ENCODE measurements at places on chromosomes 6 and 20.
A peak's percentile ranks its signal among the peaks of the same experiment; 100 is the strongest.

DNA sequence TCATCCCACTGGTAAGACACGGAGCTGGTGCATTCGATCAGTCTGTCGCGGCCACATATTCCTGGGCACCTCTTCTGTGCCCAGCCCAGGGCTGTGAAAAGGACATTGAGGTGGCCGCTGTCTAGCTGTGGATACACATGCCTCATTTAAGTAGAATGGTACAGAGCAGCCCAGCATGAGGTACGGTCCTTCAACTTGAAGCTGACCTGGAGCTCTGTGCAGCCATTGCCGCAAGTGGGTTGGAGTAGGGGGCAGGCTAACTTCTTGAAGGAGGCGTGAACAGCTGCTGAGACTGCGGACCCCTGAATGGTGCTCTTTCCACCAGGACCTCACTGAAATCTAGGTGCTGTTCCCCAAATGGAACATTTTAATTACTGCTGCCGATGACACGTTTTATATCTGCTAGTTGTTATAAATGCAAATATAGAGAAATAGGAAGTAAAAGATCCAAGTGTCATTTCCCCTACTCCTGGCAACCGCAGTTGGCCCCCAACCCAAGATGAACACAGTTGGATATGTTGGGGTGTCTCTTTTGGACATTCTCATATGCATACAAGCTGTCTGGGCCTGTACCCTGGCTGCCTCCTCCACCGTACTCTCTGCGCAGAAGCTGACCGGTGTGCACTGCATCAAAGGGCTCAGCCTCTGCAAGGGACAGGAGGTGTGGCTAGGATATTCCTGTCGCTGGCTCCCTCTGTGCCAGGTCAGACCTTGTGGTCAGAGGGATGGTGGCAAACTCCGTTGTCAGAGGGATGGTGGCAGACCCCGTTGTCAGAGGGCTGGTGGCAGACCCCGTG lies 86.1 kb downstream of the CDC5L start:
- no peak for DNase-seq

DNA sequence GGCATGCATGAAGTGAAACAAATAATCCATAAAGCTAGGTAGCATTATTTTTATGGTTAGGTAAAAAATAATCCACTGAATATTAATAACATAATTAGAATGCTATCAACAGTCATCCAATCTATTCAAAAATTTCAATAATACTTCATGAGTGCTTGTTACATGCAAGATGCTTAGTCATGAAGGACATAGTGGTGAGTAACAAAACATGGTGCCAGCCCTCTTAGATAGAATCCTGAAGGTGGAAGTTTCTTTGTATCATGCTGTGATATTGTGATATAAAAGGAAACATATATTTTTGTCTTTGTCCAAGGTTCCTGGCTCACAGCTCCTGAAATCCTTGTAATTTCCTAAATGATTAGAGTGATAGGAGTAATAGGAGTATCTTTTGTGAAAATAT lies 14.9 kb downstream of the RCAN2 start:
- DNase-seq = no peak

- DNase-seq = no peak
These were observed 46.3 kb downstream of the GABRR2 start for GRCh38 chr6:89268776-89269175.

DNA sequence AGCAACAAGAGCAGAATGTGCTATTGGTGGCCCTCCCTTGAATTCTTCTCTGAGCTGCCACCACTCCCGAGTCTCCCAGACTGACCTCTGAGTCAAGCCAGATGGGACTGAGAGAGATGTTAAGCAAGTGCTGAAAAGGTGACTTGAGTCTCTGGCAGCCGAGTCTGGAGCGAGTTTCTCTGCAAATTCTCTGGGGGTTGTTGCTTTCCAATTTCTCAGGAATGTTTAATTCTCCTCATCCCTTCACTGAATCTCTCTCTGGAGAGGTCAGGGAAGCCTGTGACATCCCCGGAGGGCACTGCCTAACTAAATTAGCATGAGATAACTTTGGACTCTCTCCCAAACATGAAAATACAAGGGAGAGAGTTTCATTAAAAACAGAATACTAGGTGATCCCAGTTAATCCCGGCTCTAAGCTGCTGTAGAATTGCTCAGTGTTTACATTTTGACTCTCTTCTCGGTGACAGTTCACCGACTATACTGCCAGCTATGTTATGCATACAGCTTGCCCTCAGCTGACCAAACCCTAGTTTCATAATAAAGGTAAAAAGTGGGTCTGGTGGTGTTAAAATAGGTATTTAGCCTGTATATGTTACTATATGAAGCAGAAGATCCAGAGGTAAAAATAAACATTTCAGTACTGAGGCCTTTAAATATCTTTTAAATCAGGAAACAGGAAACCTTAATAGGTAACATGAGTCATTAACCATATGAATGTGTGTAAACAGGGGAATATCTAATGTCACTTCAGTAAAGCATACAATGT lies 157.9 kb downstream of the FOXC1 start:
- DNase-seq = no peak

GRCh38 chr6:74607934-74608333 lies 597.9 kb downstream of the COL12A1 start:
- DNase-seq = no peak

DNA sequence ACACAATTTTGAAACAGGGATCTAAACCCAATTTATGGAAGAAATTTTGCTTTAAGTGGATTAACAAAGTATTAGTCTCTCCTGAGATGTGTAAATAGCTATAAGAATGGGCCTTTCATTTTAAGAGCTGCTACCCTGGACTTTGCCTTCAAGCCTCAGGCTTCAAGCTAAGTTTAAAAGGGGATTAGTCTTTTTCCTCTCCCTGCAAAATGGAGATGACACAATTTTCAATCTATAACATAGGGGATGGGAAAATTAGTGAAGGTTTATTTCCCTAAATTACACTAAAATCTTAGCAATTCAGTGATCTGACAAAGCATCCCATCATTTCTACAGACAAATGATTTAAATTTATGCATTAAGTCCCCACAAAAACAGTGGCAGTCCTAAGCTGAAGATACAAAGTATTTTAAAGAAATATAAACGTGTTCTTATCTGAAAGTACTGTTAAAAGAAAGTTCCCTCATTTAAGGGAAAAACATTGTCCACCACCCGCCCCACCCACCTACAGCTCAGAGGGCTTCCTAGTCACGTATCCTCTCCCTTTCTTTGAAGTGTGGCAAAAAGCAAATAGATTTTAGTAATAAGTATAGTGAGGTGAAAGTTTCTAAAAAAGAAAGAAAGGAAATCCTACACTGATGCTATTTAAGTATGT lies 14.5 kb downstream of the ARHGAP18 start:
- DNase-seq = no peak

DNA sequence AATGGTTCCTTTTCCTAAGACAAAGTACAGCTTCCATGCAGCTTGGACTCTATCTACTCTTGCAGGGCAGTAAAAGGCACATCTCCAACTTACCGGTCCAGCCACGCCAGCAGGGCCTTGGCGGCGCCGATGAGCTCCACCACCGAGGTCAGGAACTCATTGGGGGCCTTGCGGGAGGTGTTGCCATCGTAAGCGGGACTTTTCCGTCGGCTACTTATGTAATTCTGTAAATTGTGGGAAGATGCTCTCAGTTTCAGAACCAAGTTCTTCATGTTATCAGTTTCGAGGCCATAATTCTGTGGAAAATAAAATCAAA lies 68.5 kb downstream of the CNKSR3 start:
- no peak for DNase-seq

GRCh38 chr6:41452763-41453162 lies 93.4 kb upstream of the FOXP4 start:
- no peak for DNase-seq

DNA sequence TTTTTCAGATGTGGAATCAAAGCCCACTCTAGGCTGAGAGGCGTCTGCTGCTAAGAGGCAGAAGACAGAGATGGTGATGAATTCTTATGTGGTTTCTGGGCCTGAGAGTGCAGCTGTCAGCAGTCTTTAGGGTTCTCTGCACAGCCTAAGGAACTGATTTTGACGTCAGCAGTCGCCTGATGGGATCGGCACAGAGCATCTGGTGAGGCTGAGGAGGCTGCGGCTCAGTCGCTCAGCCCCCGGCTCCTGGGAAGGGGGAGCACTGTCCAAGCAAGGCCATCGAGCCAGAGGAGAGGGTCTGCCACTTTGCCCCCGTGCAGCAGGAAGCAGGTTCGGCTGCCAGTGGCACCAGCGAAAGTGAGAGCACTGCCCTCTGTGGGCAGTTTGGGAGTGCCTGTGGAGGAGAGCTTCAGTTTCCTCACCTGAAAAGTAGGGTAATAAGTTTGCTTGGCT lies 92.5 kb downstream of the TCP11 start:
- peak; percentile 50 for DNase-seq

DNA sequence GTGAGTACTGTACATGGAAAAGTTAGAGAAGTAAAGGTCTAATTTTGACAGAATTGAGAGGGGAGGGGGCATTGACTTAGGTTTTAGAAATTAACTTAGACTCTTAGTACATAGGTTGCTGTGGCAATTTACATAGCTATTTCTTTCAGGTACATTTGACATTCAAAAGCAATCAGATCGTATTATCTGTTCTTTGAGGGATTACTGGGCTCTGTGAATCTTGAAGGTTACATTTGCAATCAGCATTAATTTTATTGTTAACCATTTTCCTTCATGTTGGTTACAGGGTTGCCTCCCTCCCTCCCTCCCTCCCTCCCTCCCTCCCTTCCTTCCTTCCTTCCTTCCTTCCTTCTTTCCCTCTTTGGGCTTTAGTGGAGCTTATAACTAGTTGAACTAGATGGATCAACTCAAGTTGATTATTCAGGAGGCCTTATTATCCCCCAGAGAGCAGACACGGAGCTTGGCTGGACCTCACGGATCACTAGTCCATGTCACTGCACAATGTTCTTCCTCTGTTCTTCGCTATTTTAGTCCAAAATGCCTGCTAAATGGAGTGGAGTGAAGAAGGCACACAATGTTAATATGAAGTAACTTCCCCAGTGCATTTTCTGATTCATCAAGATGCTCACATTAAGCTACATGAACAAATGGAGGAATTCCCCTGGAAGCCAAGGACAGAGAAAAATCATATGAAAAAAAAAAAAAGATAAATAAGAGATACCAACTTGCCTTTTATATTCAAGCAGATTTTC lies 87.8 kb downstream of the PLCB4 start:
- DNase-seq = no peak

DNA sequence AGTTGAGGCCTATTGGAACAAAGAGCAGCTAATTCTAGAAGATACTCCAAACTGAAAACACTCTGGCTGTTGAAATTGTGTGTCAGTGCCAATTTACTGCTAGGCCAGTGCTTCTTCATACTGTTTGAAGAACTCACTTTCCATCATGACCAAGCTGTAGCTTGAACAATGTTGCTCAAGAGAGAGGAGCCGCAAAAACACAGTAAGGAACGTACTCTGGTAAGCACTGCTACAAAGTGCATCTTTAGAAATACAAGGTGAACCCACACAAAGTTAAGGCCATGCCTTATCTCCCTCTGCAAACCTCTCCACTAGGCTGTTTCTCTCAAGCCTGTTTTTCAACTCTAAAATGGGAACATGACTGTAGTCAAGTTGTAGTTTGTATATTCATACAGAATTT lies 74.5 kb upstream of the TULP1 start:
- no peak for DNase-seq

- no peak for DNase-seq
These were observed 8.2 kb downstream of the ASXL1 start for GRCh38 chr20:32366380-32366779.

DNA sequence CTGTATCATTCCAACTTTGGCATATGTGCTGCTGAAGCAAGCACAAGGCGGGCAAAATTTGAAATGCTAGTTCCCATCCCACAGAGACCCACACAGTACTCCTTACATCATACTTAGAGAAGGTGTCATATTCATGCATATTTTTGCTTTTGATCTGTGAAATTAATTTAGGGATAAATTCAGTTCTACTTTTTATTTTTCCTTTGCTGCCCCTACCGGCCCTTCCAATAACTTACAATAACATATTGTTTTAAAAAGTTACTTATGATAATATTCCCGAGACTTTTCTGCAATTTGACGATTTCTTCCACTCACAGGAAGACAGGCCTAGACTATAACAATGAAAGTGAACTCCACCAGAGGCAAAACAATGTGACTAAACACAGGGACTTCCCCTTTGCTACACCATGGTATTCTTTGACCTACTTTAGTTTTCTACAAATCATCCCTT lies 35.0 kb downstream of the SESN1 start:
- peak; percentile 28 for DNase-seq

DNA sequence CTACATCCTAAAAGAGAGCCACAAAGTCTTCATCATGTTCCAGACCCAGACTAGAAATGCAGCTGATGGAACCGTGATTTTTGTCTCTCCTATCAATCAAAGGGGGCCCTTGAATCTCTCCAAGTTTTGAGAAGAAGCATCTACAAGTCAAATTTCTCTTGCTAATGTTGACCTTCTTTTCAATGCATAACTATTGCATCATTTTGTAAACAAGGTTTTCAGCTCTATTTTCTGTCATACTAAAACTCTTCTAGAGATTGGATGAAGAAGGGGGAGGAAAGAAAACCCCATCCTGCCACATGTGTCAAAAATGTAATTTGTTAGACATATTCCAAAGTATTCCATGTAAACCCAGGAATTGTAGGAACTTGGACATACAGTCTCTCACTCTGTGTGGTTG lies 169.2 kb downstream of the LMBRD1 start:
- DNase-seq = no peak

DNA sequence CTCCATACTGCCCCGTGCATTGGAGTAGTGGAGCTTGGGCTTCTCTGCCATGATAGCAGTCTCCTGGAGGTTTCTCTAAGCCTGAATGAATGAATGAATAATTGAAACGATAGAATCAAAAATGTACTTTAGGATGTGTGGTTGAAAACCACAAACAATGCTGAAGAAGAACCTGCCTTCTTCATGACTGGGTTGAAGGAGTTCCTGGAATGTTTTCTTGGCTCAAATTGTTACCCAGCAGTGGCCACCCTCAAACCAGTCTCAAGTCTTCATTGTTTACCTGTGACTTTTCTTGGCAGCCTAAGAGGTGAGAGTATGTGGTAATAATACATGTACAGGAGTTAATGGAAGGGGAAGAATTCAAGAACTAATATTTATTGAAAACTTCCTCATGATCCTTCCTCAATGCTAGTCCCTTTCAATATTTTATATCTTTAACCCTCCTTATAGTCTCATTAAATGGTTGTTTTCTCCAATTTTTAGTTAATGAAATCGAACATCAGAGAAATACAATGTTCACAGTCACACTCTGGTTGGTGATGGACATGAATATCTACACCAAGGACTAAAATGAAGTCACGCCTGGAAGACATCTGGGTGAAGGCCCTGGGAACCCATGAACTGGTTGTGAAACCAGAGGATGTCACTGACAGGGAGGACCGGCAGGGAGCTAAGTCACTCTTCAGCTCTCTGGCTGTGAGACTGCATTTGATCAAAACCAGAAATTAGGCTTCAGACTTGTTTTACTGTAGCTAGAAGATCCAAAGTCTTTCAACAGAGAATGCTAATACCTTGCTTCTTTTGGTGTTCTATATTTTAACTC lies at the start of gene GSTA5:
TSS of gene GSTA5 (minus strand) at position 51 of the 823 bp plus-strand sequence.
- no peak for DNase-seq

- no peak for DNase-seq
These were observed 79.0 kb downstream of the IPCEF1 start for GRCh38 chr6:154277629-154278017.

Measured in B cell (primary cell).